Nephron progenitor cell (in vitro differentiated cells): ENCODE measurements at places on chromosomes 12 and 14.

GRCh38 chr14:85342858-85343607 is 186.9 kb upstream of the FLRT2 start:
- no peak for DNase-seq

DNA sequence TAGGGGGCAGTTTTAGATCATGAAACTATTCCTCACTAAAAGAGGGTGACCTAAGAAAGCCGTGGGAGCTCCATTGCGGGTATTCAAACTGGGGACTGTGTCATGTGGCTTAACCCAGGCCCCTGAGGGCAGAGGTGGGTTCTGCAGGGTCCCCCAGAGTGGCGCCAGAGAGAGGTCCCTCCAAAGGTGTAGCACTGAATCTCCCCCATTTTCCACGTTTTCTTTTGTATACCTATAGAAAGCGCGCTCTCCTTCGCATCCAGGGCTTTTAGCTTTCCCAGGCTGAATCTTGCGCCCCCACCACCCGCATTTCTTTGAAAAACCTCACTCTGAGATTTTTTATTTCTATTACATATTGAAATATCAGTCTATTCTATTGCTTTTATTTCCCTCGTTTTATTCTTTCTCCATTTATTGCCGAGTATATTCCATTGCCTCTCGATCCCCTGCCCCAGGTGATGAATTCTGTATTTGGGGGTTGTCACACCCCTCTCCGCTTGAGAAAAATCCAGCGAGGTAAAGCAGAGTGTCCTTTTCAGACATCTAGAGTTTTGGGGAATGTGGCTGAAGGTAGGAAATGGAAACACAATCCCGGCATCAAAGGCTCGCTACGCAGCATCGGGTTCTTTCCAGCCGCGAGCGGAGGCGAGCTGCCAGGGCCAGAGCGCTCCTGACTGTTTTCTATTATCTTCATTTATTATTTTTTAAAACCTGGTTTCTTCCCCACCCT is 870 bp upstream of the HOXC13 start:
- no peak for DNase-seq

DNA sequence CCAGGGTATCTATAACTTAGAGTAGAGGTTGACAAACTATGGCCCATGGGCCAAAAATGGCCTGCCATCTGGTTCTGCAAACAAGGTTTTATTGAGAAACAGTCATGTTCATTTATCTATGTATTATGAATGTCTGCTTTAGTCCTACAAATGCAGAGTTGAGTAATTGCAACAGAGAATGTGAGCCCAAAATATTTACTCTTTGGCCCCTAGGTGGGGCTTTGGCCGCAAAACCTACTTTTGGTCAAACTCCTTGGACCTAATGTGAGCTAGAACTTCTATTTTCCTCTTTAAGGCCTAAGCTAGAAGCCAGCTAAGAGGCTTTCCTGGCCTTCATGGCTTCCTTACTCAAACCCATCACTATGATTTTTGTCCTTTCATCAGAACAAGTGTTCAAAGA is 379.1 kb downstream of the NELL2 start:
- no peak for DNase-seq

DNA sequence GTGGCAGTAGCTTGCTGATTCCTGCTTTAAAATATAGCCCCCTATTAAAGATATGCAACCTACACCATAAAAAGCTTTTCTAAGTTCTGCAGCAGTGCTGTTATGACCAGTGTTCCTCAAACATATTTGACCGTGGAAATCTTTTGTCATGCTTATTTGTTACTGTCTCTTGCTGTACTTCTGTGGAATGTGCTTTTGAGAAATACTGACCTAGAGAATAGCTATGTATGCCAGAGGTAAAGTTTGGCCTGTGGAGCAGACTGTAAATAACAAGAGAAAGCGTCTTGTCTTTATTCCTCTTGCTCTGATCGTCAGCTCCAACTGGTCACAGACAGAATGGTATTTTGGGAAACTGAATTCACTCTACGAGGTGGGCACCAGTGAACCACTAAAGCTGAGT is 239.0 kb downstream of the FBXL14 start:
- no peak for DNase-seq

DNA sequence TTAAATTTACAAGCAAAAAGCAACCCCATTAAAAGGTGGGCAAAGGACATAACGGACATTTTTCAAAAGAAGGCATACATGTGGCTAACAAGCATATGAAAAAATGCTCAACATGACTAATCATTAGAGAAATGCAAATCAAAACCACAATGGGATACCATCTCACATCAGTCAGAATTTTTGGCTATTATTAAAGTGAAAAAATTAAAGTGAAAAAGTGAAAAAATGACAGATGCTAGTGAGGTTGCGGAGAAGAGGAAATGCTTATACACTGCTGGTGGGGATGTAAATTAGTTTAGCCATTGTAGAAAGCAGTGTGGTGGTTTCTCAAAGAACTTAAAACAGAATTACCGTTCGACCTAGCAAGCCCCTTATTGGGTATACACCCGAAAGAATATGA is 7.9 kb downstream of the OTOGL start:
- DNase-seq = no peak

GRCh38 chr12:129466499-129466898 is 437.3 kb downstream of the TMEM132D start:
- no peak for DNase-seq

GRCh38 chr14:68782091-68782981 is 10.5 kb downstream of the ZFP36L1 start:
- no peak for DNase-seq

DNA sequence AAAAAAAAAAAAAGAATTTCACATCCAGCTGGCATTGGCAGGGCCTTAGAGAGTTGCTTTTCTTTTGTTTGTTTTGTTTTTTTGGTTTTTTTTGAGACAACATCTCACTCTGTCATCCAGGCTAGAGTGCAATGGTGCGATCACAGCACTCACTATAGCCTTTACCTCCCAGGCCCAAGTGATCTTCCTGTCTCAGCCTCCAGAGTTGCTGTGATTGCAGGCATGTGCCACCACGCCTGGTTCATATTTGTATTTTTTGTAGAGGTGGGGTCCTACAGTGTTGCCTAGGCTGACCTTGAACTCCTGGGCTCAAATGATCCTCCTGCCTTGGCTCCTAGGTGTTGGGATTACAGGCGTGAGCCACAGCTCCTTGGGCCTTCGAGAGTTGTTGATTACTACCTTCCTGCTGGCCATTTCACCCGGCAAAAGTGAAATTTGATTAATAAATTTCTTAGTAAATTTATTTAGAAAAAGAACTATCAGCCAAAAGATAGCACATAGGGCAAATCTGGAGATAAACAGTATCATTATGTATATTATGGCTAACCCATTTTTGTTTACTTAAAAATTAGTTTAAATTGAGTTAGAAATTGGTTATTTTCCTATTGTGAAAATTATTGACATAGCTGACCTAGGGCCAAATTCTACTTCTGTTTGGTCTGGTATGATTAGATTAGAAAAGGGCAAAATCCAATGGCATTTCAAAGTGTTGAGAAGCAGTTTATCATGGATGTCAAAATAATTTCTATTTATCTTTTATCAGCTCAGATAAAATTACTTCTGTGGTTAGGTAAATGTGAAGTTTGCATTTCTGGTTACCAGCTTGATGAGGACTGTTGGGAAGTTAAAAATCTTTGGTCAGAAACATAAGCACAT is 12.6 kb downstream of the ACTR6 start:
- no peak for DNase-seq

- peak; percentile 5 for DNase-seq
Measured at GRCh38 chr14:35944847-35945246, 118.7 kb downstream of the BRMS1L start.

GRCh38 chr12:113831016-113831415 is 135.1 kb downstream of the RBM19 start:
- no peak for DNase-seq

- DNase-seq = no peak
Measured at GRCh38 chr14:55074662-55075061, 23.2 kb downstream of the MAPK1IP1L start.

- no peak for DNase-seq
Measured at GRCh38 chr12:29309320-29309902, 71.6 kb downstream of the ERGIC2 start.

DNA sequence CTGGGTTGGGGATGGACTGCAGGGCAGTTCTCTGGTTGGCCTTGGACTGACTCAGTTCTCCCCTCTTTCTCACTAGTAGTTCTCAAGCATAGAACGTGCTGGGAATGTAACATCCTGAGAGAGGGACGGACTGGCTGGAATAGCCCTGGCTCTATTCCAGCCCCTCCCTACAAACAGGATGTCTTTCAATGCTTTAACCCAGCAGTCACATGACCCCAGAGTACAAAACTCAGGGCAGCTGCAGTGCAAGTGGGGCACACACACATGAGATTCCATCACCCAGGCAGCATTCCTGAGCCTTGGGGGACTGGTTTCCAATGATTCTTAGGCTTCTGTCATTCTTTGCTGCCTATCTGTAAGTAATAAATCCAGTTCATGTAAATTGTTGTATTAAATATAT is 1.6 kb upstream of the ACOT6 start:
- DNase-seq = no peak

- peak; percentile 66 for DNase-seq
Measured at GRCh38 chr14:61280526-61281185, 482 bp downstream of the TMEM30B start.

DNA sequence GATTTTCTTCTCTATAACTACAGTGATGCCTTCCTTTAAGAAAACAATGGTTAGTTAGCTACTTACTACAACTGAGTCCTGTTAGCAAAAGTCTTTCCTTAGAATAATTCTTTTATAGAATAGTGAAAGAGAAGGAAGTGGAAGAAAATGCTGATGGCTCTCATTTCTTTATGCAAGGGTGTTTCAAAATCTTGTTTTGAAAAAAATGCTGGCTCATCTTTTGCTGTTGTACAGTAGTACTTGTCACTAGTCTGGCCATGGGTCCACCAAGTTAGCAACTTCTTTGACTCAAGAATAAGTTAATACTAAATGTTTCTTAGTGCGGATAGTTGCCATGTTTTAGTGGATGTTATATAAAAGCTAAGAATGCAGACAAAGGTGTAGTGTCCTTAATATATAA is 225.4 kb downstream of the PTPRO start:
- DNase-seq = no peak

- no peak for DNase-seq
Measured at GRCh38 chr14:52129721-52130120, 60.9 kb upstream of the NID2 start.

GRCh38 chr12:24738441-24738840 is 210.5 kb downstream of the BCAT1 start:
- DNase-seq = no peak

- no peak for DNase-seq
Measured at GRCh38 chr12:44563486-44563885, 312.6 kb downstream of the NELL2 start.

- peak; percentile 46 for DNase-seq
Measured at GRCh38 chr14:92877757-92878431, 45.1 kb upstream of the CHGA start.

DNA sequence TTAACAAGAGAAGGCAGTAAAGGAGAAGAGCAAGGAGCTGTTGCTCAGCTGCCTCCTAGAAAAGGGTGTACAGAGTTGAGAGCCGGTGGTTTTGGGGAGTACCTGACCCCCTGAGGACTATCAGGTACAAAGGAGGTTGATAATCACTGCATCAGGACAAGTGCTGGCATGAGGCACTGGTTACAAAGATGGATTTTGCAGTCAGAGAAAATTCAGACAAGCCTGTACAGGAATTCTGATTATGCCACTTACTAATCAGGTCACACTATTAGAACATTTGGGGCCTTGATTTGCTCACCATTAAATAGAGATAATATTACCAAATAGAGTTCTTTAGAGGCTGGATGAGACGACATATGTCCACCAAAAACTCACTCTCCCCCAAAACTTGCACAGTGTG is 450.9 kb upstream of the TMPO start:
- no peak for DNase-seq

DNA sequence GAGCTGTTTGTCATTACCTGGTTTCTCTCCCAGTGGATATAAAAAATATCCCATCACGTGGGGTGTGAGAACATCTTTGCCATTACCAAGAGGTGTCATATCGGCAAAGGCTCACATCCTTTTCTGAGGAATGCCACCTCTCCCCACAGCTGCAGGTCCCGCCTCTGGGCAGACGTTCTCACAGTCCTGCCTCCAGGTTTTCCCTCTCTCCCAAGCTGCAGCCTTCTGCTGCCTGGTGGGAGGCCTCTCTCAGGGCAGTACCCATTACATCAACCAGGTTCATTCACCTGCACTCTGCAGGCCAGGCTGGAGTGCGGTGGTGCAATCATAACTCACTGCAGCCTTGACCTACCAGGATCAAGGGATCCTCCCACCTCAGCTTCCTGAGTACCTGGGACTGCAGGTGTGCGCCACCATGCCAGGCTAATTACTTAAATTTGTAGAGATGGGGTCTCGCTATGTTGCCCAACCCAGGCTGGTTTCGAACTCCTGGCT is 15.0 kb upstream of the TMEM119 start:
- no peak for DNase-seq

DNA sequence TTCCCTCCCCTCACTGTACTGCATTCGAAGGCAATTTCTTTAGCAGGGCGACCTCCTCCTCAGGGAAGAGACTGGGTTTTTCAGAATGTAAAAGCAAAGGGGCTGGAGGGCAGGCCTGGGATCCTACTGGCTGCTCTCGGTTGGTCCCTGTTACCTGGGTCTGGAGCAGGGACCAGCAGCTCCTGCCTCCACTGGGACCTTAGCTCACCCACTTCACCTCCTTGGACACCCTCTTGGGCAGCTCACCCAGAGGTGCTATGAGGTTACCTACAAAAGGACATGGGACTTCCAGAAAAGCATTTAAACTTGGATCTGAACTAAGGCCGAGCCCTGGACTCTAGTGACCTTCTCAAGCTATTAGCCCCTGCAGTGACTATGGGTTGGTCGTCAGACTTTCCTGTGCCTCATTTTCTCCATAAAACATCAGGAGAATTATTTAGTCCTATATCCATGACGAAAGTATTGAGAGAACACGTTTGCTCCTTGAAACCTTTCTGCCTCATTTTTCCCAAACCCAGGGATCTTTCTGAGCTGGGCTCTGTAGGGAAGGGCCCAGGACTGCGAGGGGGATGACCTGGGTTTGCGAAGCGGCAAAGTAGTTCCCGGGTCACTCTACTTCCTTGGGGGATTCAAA is 65.0 kb downstream of the FBXL14 start:
- no peak for DNase-seq

DNA sequence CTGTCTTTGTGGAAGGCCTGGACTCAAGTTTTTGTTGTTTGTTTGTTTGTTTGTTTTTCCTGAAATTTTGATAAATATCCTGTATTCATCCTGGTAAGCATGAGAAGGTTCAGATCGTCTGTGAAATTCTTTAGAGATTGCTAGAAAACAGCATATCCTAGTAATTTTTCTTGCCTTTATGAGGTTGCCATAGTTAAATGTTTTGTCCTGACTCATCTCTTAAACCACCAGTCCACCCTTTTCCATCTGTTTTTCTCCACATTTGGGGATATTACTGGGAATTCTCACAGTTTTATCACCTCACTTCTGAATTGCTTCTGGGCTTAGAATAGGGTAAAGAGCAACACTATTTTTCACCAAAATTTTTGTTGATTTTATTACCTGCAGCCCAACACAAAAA is 248.3 kb downstream of the FBXL14 start:
- DNase-seq = no peak
